ENCODE measurements at places on chromosomes 3 and 15.

DNA sequence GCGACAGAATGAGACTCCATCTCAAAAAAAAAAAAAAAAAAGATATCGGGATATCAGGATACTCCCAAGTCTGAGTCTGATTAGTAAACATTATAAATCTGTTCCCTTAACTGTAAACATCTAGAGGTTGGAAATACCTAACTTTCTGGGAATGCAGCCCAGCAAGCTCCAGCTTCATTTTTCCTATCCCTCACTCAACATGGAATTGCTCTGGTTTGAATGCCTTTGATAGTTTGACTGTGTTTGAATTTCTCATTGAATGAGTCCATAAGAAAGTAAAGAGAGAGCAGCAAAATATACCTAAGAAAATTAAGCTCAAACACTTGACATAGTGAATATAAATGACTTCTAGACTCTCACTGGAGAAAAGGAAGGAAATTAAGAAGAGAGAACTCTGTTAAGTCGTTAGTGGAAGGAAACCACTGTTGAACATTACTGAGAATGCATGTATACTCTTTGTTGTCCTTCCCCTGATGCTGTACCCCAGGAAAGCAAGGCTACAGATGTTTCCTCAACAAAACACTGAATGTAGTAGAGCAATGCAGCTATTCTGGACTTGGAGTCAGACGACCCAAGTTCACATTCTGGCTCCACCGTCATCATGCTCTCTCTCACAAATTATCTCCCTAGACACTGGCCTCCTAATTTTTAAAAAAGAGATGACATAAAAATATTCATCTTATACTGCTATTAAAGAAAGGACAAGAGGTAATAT, 62.4 kb downstream of the CD200 start:
- no peaks in the 10 kb centered on the region for H3K27me3 ChIP-seq
- peaks cover 3% of the 10 kb centered on the region for H3K36me3 ChIP-seq
- H3K4me1 ChIP-seq = peaks cover 22% of the 10 kb centered on the region
- H3K4me3 ChIP-seq = no peak overlapping the region
- H3K27ac ChIP-seq = no peak overlapping the region

- no peaks in the 10 kb centered on the region for H3K27me3 ChIP-seq
- peaks cover 4% of the 10 kb centered on the region for H3K4me1 ChIP-seq
- H3K36me3 ChIP-seq = no peaks in the 10 kb centered on the region
- H3K4me3 ChIP-seq = no peak overlapping the region
- DNase-seq = no peak
Measured at GRCh38 chr3:72627271-72627670, 221.0 kb downstream of the SHQ1 start.

- H3K36me3 ChIP-seq = no peaks in the 10 kb centered on the region
- DNase-seq = no peak
- no peaks in the 10 kb centered on the region for H3K4me1 ChIP-seq
- H3K27ac ChIP-seq = no peak overlapping the region
- no peak overlapping the region for H3K4me3 ChIP-seq
Measured at GRCh38 chr15:57873564-57874209, 167.2 kb downstream of the POLR2M start.

GRCh38 chr3:177629276-177629675, 432.0 kb upstream of the TBL1XR1 start:
- no peak overlapping the region for H3K27ac ChIP-seq
- no peaks in the 10 kb centered on the region for H3K27me3 ChIP-seq
- no peak overlapping the region for H3K4me3 ChIP-seq
- H3K36me3 ChIP-seq = no peaks in the 10 kb centered on the region
- no peaks in the 10 kb centered on the region for H3K4me1 ChIP-seq
- DNase-seq = no peak

DNA sequence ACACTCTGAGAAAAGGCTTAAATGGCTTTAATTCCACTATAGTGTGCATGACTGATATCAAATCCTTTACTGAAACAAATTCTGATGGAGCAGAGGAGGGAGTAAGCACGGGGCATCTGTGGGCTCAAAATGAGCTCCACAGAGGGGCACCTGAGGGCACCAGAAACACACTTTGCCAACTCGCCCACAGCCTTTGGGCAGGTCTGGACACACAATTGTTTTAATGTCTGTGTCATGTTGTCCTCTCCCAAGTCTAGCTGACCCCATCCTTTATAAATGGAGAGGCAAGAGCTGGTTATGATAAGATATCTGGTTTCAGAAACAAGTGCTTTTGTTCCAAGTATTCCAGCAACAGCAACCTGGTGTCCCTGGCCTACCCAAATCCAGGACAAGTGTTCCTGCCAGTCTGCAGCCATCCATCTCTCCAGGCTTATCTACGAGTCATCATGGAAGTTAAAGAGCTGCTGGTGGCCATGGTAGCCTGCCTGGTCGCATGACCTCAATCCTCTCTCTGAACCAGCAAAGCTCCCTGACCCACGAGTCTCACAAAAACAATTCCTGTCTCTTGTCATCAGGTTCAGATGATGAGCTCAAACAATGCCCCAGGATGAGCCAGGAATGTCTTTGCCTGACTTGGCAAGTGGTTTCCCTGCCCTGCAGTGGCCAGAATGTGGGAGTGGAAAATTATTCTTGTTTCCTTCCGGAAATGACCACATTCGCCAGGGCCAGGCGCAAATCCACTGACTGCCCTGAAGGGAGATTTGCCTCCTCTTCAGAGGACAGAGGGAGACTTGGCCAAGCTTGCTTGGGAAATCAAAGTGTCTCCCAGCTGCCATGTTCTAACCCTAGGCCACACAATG, 64.4 kb upstream of the TPM1 start:
- no peaks in the 10 kb centered on the region for H3K36me3 ChIP-seq
- no peaks in the 10 kb centered on the region for H3K4me1 ChIP-seq
- DNase-seq = no peak
- H3K27ac ChIP-seq = no peak overlapping the region
- H3K27me3 ChIP-seq = no peaks in the 10 kb centered on the region

- H3K4me3 ChIP-seq = no peak overlapping the region
- H3K36me3 ChIP-seq = no peaks in the 10 kb centered on the region
- no peaks in the 10 kb centered on the region for H3K27me3 ChIP-seq
- no peak overlapping the region for H3K27ac ChIP-seq
- DNase-seq = no peak
- H3K4me1 ChIP-seq = no peaks in the 10 kb centered on the region
Measured at GRCh38 chr15:43091859-43092258, 14.0 kb downstream of the UBR1 start.

DNA sequence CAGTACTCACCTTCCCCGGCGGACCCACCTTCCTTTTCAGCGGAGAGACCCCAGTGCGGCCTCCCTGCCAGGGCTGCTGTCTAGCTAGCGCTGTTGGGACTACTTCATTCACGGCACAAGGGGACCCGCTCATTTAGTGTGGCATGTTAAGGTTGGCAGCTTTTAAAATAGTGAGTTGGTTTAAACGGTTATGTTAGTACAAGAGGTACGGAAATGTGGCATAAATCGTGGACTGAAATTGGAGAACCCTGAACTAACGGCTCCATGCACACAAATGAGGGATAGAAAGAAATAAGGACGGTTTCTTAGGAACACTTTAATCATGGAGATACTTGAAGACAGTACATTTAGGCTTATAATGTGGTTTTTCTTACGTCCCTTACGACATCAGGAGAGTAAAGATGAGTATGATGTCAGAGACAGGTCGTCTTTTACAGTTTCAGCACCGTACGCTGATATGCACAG, 752 bp downstream of the CEP63 start:
- DNase-seq = no peak
- H3K36me3 ChIP-seq = peaks cover 3% of the 10 kb centered on the region
- H3K27me3 ChIP-seq = no peaks in the 10 kb centered on the region
- peaks cover 10% of the 10 kb centered on the region for H3K4me1 ChIP-seq
- H3K27ac ChIP-seq = peak overlapping the region; percentile 83

GRCh38 chr3:67790043-67790442, 135.6 kb upstream of the SUCLG2 start:
- H3K27me3 ChIP-seq = no peaks in the 10 kb centered on the region
- no peaks in the 10 kb centered on the region for H3K4me1 ChIP-seq
- H3K4me3 ChIP-seq = no peak overlapping the region
- no peaks in the 10 kb centered on the region for H3K36me3 ChIP-seq
- no peak overlapping the region for H3K27ac ChIP-seq

DNA sequence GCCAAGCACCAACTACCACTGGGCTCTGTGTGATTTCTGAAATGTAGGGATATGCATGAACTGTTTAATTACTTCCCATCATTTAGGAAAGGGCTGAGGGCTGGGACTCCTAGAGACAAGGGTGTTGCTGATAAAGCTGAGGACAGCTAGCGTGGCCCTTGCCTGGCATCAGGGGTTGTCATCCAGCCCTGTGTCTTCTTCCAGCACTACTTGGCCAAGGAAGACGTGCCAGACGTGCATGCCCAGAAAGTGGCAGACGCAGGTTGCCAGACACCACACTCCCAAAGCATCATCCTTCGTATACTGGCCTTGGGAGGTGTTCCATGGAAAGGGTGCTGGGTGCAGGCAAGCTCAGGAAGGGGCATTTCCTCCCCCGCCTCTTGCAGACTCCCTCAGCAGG, 64.8 kb downstream of the LRIG1 start:
- H3K27me3 ChIP-seq = no peaks in the 10 kb centered on the region
- DNase-seq = no peak
- H3K36me3 ChIP-seq = no peaks in the 10 kb centered on the region
- no peak overlapping the region for H3K4me3 ChIP-seq

DNA sequence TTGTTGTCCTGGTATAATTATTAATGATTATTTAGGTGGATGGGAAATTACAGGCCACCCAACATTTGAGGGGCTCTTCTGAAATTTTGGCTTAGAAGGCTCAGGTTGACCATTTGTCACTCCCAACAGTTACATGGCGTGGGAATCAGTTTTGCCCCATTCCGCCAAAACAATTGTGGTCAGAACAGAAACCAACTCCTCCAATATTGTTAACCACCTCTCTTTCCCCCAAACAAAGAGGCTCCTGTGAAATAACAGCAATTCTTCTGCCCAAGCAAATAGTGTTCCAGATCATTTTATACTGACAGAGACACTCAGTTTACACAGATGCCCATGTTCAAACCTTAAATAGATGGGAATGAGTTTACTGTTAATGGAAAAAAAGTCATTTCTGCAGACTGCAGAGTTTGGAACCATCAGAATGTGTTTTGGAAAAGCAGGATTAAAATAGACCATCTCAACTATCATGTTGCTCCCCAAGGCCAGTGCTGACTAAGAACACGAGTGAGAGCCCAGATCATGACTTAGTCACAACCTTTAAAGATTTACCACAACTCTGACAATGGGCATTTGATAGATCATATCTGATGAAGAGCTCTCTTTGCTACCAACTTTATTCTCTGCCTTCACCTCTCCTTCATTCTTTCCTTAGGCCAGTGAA, 102.1 kb downstream of the DUT start:
- H3K36me3 ChIP-seq = no peaks in the 10 kb centered on the region
- H3K4me3 ChIP-seq = no peak overlapping the region
- no peak overlapping the region for H3K27ac ChIP-seq
- H3K4me1 ChIP-seq = no peaks in the 10 kb centered on the region

- H3K4me1 ChIP-seq = no peaks in the 10 kb centered on the region
- no peaks in the 10 kb centered on the region for H3K36me3 ChIP-seq
- H3K27me3 ChIP-seq = no peaks in the 10 kb centered on the region
- DNase-seq = no peak
Measured at GRCh38 chr15:60416484-60416883, 18.7 kb upstream of the ANXA2 start.

DNA sequence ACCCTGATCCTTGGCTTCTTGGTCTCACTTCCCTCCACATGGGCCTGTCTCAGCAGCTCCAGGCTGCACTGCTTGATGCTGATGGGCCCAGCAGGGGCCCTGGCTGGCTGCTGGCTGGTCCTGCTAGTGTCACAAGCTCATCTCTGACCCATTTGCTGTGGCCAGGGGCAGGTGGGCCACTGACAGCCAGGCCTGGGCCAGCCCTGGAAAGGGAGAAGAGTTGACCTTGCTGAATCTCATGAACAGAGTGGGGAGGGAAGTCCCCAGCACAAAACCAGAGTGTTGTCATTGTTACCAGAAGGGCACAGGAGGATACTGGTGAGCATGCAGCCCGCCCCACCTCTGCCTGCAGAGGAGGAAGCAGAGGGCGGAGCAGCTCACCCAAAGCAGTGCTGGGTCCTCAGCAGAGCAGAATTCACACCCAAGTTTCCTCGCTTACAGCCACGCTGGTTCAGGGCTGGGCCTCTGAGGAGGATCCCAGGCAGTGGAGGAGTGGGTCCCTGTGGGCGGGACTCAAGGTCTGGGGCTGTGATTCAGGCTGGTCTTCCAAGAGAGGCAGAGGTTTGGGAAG, 7.6 kb upstream of the KLF15 start:
- no peak overlapping the region for H3K27ac ChIP-seq
- H3K27me3 ChIP-seq = no peaks in the 10 kb centered on the region
- DNase-seq = no peak
- peaks cover 8% of the 10 kb centered on the region for H3K4me1 ChIP-seq
- H3K36me3 ChIP-seq = no peaks in the 10 kb centered on the region

- H3K27me3 ChIP-seq = no peaks in the 10 kb centered on the region
- H3K4me1 ChIP-seq = 0 out of 2 replicates have a peak, but pooled peaks cover under 1% of the 10 kb centered on the region
- H3K27ac ChIP-seq = no peak overlapping the region
- H3K36me3 ChIP-seq = no peaks in the 10 kb centered on the region
- H3K4me3 ChIP-seq = no peak overlapping the region
Measured at GRCh38 chr3:28840976-28841376, 439.9 kb upstream of the RBMS3 start.

DNA sequence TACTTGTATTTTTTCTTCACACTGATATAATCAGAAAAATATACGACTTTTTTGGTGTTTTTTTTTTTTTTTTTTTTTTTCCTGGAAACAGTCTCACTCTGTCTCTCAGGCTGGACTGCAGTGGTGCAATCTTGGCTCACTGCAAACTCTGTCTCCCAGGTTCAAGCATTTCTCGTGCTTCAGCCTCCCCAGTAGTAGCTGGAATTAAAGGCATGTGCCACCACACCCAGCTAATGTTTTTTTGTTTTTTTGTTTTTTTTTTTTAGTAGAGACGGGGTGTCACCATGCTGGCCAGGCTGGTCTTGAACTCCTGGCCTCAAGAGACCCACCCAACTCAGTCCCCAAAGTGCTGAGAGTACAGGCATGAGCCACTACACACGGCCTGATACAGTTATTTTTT, 20.8 kb upstream of the DNAAF4 start:
- H3K36me3 ChIP-seq = no peaks in the 10 kb centered on the region
- no peak overlapping the region for H3K4me3 ChIP-seq
- H3K27ac ChIP-seq = no peak overlapping the region
- DNase-seq = no peak
- no peaks in the 10 kb centered on the region for H3K4me1 ChIP-seq

GRCh38 chr15:50358845-50359244, 3.8 kb upstream of the GABPB1 start:
- no peak overlapping the region for H3K4me3 ChIP-seq
- peaks cover 14% of the 10 kb centered on the region for H3K36me3 ChIP-seq
- no peaks in the 10 kb centered on the region for H3K27me3 ChIP-seq
- DNase-seq = no peak
- H3K4me1 ChIP-seq = peaks cover 3% of the 10 kb centered on the region

- DNase-seq = no peak
- peaks cover 6% of the 10 kb centered on the region for H3K4me1 ChIP-seq
- H3K27me3 ChIP-seq = peaks cover 21% of the 10 kb centered on the region
Measured at GRCh38 chr15:71089801-71090200, 25.5 kb upstream of the THSD4 start.

DNA sequence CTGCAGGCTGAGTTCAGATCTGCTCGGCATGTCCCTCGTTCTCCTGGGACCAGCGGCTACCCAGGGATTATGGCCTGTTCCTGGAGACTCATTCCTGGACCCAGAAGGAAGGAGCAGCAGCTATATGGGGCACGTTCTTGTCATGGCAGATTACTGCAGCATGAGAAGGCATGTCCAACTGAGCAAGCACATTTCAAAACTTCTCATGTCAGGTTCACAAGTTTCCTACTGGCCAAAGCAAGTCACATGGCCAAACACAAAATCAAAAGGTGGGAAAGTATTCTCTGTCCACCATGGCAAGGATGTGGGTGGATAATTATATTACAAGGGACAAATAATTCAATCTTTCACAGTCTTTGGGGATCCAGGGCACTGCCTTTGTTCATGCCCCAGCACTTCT, 71.9 kb upstream of the C15orf39 start:
- DNase-seq = no peak
- H3K27ac ChIP-seq = no peak overlapping the region
- no peaks in the 10 kb centered on the region for H3K36me3 ChIP-seq
- H3K27me3 ChIP-seq = no peaks in the 10 kb centered on the region
- no peak overlapping the region for H3K4me3 ChIP-seq
